ENCODE measurements at places on chromosomes 3 and 15.

DNA sequence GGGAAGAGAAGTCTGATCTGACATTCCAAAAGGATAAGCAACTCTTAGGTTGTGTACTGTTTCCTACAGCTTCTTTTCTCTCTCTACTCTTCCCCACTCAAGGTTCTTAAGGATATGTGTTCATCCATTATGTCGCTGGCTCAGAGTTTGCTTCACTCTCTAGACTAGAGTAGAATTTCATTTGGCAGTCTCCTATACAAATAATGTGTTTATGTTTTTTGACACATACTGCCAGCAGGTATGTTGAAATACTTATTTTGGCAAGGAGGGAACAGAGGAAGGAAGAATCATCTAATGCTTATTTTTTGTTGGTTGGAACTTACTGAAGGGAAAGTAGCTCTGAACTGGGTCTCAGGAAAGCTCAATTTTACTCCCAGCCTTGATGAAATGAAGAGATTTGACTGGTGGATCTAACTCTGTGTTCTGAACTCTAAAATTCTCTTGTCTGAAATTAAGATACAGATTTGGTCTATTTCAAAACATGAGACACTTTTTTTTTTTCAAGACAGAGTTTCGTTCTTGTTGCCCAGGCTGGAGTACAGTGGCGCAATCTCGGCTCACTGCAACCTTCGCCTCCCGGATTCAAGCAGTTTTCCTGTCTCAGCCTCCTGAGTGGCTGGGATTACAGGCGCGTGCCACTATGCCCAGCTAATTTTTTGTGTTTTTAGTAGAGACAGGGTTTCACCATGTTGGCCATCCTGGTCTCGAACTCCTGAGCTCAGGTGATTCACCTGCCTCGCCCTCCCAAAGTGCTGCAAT lies 7.6 kb upstream of the EMC3 start:
- DNase-seq, result no peak

- no peak for DNase-seq
These were observed 416.0 kb downstream of the OCA2 start for GRCh38 chr15:27683121-27683520.

GRCh38 chr3:10474847-10475246 lies 30.5 kb downstream of the ATP2B2 start:
- DNase-seq, result no peak

DNA sequence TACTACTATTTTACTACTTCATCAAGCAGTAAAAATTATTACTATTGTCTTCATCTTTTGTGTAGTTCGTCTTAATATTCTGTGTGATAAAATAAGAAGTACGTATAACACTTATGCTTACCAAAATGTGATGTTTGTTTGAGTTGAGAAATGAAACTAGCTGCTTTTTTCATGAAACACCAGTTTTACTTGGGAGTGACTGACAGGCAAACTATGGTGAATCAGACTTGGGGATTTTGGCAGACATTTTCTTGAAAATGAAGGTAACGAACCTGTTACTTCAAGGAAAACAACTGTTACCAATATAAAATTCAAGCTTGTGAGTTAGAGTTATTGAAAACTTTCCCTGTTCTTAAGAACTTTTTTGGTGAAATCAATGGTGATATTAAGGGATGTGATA lies 10.3 kb downstream of the U2SURP start:
- no peak for DNase-seq

DNA sequence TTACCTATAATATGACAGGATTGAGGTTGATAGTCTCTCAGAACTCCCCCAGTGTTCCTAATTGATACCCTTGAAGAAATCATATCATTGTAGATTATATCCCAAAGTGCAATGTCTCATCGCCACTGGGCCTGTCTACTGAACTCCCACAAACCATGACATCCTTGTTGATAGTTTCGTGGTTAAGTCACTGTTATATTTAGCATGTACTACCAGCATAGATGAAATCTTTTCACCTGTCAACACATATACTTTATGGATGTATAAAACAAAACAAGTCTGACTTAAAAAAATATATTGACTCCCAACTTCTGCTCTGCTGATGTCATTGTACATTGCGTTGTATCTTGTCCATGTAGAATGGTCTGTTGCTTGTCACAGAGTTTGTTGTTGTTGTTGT lies 128.1 kb downstream of the IQCH start:
- no peak for DNase-seq

DNA sequence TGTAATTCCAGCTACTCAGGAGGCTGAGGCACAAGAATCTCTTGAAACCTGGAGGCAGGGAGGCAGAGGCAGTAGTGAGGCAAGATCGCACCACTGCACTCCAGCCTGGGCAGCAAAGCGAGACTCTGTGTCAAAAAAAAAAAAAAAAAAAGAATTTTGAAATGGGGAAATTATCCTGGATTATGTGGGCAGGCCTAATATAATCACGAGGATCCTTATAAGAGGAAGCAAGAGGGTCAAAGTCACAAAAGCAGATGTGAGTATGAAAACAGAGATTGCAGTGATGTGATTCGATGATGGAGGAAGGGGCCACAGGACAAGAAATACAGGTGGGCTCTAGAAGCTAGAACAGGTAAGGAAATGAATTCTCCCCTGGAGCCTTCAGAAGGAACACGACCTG lies 159.6 kb downstream of the LEKR1 start:
- no peak for DNase-seq

GRCh38 chr15:24633082-24633481 lies 42.5 kb upstream of the NPAP1 start:
- DNase-seq, result no peak

- no peak for DNase-seq
These were observed 79.9 kb downstream of the VGLL4 start for GRCh38 chr3:11563865-11564185.

Measured in stimulated activated naive CD8-positive, alpha-beta T cell treated with anti-CD3 and anti-CD28 coated beads, Interleukin-15, Interleukin-2, amounts not matched to agents 100 U/mL and 50 U/mL, for 24 hours (primary cell).